GM06990 (cell line): ENCODE measurements at places on chromosomes 7 and 10.

DNA sequence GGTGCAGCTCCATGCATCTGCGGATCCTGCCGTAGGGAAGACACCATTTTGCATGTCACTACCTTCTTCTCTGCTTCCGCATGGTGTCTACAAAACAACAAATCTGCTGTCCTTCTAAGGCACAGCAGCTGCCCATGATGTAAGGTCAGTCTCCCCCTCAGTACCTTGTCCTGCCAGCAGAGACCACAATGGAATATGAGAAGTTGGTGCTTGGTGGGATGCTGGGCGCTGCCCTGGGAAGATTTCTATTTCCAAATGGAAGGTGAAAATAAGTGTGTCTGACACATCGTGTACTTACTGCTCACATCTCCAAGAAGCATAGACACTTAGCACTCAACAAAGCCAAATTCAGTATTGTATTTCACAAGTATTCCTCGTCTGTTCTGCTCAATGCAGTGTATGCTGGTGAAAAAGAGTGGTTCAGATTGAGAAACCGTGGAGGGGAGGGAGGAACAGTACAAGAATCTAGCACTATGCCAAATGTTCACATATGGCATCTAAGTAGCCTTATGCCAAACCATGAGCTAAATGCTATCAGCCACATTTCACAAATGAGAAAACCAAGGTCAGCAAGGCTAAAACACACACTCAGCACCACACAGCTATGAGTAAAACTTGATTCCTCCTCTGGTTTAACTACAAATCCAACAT lies 95.0 kb downstream of the GRB10 start:
- DNase-seq, result no peak

DNA sequence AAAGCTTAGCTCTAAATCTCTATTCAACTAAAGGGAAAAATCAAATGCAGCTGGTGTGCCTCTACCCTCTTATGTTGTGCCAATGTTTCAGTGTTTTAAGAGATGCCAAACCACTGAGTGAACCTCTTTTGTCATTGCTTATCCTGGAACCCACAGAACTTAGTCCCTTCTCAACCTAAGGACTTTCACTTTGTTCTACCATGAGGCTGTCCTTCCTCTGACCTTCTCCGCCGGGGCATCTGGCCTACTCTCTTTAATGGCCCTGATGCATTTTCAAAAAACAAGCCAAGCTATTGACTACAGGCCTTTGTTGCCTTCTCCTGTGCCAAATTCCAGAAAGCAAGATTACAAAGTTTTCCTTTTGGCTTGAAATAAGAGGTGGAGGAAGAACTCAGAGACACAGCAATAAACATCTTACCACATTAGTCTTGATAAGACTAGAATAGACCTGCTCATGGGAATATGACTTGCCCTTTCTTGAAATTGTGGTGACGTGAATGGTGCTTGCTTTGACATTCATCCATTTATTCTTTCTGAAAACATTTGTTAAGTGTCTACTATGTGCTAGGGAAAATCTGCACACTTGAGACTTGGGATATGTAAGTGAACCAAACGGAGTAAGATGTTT lies 253.2 kb upstream of the SMIM30 start:
- no peak for DNase-seq

- DNase-seq, result no peak
Observed at GRCh38 chr7:28419716-28420115, 7.4 kb downstream of the CREB5 start.

- DNase-seq, result no peak
Observed at GRCh38 chr7:7761340-7761973, 43.0 kb upstream of the RPA3 start.

DNA sequence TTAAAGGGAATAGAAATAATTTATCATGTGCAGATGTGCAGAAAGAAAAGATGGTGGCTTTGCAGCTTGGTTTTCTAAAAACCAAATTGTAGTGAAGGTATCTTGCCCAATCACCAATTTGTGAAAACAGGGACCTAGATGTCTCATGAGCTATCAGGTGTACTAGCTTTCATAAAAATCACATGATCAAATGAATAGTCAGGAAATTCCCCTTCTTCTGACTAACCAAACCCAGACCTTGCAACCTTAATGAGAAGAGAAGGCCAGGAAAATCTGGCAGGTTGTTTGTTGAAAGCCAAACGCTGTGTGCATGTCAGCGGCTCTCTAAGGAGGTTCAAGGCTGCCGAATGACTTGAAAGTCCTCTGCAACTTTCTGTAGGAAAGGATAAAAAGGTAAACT lies 304.4 kb upstream of the NRP1 start:
- DNase-seq, result no peak

DNA sequence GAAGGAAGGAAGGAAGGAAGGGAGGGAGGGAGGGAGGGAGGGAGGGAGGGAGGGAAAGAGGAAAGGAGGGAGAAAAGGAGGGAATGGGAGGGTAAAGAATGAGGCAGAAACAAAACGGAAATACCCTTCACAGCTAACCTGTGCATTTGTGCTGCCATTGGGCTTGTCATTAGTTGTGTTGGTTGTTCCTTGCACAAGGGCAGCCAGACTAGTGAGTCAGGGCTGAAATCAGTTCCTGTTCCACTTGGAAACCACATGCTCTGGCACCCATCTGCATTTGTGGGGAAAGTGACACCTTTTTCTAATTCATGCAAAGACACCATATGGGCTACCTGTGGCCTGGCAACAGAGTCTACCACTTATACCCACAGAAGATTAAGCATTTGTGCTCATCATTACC lies 1004.0 kb upstream of the C7orf33 start:
- no peak for DNase-seq

- DNase-seq, result no peak
Observed at GRCh38 chr10:114352653-114353298, 51.5 kb downstream of the AFAP1L2 start.

DNA sequence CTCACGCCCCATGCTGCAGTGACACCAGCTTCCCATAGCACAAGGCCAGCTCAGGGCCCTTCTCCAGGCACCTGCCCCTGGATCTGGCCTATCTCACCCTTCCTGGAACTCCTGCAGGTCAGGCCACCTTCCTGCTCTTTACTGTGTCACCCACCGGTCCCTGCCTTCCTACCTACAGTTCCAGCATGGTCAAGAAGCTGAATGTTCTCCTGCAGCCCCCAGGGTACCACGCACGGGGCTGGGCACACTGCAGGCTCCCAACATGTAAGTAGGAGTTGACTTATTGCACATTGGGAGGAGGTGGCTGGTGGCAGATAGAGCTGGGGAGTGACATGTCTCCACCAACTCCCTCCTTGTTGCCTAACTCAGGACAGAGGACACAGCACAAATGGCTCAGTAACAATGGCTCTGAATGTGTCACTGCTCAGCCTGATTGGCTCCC lies 14.5 kb downstream of the ITPRIP start:
- no peak for DNase-seq

- DNase-seq, result no peak
Observed at GRCh38 chr7:92268921-92269320, 23.1 kb downstream of the ANKIB1 start.

DNA sequence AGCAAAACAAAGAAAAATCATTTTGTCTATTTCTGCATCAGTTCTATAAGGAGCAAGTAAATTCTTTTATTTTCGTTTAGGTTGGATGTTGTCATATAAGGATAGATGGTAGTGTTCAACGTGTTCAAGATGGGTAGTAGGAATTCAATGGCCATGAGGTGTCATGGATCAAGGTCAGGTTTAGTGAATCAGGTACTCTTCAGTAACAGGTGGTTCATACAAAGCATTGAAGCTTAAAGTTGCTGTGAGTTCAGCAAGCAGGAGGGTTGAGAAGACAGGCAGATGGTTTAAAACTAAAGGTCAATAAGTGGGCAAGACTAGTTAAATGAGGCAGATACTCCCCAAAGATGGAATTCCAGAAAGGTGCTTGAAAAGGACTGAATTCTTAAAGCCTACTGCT lies 5.6 kb downstream of the LUC7L2 start:
- no peak for DNase-seq
